Activated CD4-positive, alpha-beta T cell treated with anti-CD3 and anti-CD28 coated beads for 4 hours (primary cell): ENCODE measurements at places on chromosomes 5 and 9.
A peak's percentile ranks its signal among the peaks of the same experiment; 100 is the strongest.

DNA sequence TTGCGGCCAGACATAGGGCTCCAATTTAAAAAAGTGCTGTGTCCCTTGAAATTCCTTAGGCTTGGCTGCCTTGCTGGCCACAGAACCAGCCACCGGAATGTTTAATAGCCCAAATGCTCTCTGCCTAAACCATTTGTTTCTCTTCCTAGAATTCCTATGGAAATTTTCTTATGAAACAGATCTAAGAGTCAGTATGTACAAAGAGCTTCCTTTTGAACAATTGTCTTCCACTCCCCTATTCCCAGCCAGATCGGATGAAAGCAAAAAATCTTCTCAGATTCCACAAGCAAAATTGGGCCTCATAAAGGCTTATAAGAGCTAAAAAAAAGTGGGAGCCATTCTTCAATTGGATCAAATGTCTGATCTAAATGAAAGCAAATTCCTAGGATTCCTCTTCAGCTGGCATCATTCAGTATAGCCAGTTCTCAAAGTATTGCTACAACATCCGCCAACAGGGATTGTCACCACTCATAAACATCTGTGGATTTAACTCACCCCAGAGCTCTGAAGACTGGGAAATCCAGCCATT is 104.3 kb downstream of the CEMIP2 start:
- no peak for DNase-seq

- DNase-seq: no peak
Observed at GRCh38 chr9:92405818-92406217, 1.4 kb upstream of the OGN start.

GRCh38 chr9:105118636-105119035 is 125.8 kb upstream of the SLC44A1 start:
- DNase-seq: no peak

- no peak for DNase-seq
Observed at GRCh38 chr9:84123648-84124406, 143.2 kb downstream of the RMI1 start.

- DNase-seq: no peak
Observed at GRCh38 chr5:104184264-104184663, 621.7 kb upstream of the NUDT12 start.

DNA sequence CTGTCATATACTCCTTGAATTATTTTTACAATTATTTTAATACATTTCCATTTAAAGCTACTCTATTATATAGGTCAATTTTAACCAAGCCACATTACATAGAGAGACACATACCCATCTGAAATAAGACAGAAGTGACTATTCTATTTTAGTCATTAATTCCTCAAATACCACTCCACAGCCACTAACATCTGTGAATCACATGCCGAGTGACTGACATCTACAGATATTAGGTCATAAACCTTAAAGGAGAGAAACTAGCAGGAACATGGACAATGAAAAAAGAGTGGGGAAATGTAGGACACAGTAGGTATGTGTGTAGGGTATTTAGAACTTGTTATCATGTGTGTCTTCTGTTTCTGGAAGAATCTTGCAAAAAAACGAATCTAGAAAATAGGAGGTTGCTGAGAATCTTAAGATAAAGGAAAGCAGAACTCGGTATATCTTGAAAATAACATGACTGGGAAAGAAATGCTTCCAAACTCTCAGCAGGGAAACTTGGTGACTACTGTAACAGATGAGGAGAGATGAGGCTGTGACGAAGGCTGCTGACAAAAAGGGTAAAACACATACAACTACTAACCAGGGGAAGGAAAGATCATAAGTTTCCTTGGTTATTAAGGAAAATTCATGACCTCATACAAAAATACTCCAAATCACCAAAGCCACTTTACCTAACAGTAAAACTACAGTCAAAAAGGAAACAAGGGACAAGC is 84.6 kb downstream of the PLPP1 start:
- DNase-seq: no peak

- DNase-seq: no peak
Observed at GRCh38 chr9:112896131-112896530, 5.5 kb upstream of the SLC46A2 start.

DNA sequence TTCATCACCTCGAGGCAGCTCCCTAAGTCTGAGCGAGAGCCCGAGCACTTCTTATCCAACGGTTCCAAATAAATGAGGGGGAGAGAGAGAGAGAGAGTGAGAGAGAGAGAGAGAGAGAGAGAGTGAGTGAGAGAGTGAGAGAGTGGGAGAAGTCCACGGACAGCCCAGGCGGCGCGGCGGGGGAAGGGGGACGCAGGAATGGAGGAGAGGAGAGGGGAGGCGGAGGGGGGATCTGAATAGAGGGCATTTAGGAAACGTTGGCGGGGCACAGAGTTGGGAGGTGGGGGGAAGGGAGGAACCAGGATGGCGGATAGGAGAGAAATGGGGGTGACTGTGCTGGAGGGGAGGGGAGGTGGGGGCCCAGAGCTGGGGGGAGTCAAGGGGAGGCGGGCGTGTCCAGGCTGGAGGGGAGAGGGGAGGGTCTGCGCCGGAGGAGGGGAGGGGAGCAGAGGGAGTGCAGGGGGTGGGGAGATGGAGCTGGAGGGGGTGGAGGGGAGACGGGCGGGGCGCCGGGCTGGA is 398 bp upstream of the BASP1 start:
- no peak for DNase-seq

- DNase-seq: no peak
Observed at GRCh38 chr9:89680547-89681467, 76.0 kb downstream of the GADD45G start.

DNA sequence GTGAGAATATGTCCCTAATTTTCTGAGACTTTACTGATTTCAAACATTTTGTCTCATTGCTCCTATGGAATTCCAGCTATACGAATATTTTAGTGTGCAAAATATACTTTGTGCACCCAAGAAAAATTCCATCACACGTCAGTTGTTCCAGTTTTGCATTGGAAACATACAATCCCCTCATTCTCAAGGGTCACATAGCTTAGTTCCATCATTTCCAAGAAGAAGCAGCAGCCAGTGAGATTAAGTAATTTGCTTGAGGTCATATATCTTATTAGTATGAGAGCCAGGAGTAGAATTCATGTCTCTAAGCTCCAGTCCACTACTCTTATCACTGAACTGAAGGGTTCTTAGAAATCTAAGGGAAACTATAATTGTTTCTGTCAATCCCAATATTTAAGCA is 746.7 kb upstream of the C9orf72 start:
- no peak for DNase-seq

GRCh38 chr5:138961221-138961620 is 86.1 kb upstream of the LRRTM2 start:
- no peak for DNase-seq

DNA sequence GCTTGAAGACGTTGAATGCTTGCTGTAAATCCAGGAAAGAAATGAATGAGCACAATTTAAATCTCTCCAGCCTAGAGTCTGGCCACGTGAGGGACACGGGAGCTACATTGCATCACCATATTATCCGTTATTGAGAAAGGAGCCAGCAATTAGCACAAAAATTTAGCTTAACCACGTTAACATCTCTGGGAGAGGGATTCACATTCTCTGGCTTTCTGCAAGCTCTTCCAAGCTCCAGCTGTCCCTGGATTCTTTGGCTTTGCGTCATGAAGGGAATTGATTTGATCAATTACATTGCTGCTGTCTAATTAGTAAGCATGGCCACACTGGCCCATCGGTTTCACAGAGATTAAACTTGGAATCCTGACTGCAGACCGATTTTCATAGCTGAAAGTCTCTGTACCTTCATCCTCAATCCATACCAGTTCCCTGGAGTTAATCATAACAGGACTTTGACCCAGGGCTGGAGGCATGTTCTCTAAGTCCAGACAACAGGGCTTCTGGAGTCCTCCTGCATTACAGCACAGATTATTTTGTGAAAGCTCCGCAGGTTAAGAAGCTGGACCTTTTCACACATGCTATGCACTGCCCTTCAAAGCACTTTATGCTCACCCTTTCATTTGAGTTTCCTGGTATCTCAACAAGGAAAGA is 31.6 kb downstream of the ADRA1B start:
- DNase-seq: no peak

GRCh38 chr5:154287136-154287535 is 96.6 kb downstream of the GALNT10 start:
- no peak for DNase-seq

DNA sequence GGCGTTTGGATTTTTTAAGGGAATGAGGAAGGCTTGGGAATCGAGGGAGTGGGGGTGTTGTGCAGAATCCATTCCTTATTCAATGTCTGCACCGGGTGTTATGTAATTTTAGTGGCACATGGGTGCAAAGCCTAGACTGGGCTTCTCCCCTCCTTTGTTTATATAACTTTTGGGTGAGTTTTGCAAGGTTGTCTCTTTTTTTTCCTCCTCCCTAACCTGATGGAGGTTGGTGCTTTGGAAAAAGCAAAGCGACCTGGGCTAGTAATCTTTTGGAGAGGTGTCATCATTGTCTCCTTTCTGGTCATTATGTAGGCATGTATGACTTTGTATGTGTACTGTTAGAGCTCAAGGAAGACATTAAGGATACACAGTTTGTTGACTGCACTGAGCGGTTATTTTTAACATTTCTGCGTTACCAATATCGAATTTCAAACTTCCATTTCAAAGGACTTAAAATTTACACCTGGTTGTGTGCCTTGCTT is 3.1 kb downstream of the SMARCA2 start:
- no peak for DNase-seq

DNA sequence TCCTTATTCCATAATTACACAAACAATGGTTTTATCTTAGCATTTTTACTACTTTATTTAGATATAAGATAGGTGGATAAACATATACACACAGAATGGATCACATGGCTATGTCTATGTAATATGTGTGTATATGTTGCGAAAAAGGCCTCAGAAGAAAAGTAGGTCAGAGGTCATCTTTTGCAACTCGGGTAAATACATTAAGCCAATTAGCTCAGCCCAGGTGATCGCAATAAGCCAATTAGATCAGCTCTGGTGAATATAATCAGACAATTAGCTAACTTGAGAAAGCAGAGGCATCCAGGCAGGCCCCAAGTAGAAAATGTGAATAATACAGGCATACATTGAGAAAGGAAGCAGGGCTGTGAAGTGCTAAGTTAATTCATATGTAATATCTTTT is 24.3 kb downstream of the SLCO4C1 start:
- no peak for DNase-seq

DNA sequence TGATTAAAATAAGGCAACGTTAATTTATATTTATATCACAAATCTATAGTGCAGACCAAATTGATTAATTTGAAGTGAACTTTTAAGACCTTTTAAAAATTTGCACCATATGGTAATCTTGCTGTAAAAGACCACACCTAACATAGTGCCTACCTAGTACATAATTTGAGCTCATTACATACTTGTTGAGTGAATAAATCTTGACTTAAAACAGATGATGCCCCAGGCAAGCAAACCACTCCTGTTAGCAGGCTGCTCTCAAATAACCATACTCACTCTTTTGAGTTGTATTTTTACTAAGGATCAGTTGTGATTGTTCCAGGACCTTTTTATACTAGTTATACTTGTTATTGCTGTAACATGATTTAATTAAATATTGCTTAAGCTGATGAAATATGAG is 27.2 kb downstream of the CMYA5 start:
- DNase-seq: no peak

DNA sequence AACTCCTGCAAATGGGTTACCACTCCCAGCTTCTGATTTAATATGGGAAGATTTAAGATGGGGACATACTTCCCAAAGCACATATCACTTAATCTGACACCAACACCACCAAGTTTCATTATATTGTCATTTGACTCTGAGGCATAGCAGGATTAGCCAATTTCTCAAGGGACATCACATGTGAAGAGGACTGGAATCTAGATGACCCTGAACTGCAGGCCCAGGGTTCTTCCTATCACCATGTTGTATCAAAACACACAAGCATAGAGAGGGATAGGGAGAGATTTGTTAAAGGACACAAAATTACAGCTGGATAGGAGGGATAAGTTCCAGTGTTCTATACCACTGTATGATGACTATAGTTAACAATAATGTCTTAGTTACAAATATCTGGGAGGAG is 168.3 kb upstream of the PPP2R2B start:
- no peak for DNase-seq

- peak; percentile 31 for DNase-seq
Observed at GRCh38 chr5:126499853-126500342, 76.7 kb downstream of the GRAMD2B start.

DNA sequence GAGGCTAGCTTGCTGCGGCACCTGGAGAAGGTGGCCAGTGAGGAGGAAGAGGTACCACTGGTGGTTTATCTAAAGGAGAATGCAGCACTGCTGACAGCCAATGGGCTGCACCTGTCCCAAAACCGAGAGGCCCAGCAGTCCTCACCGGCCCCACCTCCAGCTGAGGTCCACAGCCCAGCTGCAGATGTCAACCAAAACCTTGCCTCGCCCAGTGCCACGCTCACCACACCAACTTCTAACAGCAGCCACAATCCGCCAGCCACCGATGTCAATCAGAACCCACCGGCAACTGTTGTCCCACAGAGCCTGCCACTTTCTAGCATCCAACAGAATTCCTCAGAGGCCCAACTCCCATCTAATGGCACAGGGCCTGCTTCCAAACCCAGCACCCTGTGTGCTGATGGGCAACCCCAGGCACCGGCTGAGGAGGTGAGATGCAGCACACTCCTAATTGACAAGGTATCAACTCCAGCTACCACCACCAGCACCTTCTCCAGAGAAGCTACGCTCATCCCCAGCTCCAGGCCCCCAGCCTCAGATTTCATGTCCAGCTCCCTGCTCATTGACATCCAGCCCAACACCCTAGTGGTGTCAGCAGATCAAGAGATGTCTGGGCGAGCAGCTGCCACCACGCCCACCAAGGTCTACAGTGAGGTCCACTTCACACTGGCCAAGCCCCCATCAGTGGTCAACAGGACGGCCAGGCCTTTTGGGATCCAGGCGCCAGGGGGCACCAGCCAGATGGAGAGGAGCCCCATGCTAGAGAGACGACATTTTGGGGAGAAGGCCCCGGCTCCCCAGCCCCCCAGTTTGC is 8.0 kb downstream of the SYNPO start:
- no peak for DNase-seq

DNA sequence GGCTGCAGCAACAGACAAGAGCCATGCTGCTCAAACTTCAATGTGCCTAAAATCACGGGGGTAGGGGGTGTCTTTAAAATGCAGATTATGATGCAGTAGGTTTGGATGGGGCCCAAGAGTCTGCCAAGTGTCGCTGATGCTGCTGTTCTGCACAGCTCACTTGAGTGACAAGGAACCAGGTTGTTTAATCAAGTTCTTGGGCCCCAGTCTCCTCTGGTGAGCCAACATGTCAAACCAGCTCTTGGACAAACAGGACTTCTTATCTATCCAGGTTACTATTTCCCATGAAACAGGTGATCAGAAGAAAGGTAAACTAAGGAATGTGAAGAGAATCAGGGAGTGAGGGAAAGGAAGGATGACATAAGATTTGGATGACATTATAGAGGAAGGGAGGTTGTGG is 78.0 kb downstream of the APBA1 start:
- DNase-seq: no peak
